NCI-H2081 (cell line): ENCODE measurements at places on chromosomes 11 and 22.

DNA sequence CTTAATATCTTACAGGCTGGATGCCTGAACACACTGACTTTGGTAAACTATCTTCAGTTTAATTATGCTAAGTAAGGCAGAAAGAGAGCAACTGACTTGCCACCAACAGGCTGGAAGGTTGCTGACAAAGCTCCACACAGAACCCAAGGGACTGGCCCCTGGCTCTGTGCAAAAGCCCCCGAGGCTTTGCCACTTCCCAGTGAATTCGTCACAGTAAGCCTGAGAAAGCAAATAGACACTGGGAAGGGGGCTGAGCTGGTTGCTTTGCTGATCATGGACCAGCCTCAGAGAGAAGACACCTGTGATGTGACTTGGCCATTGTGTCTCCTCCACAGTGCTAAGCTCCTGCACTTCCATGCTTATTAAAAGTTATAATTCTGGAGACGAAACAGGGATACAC is 91.7 kb downstream of the BLID start:
- no peak for DNase-seq

DNA sequence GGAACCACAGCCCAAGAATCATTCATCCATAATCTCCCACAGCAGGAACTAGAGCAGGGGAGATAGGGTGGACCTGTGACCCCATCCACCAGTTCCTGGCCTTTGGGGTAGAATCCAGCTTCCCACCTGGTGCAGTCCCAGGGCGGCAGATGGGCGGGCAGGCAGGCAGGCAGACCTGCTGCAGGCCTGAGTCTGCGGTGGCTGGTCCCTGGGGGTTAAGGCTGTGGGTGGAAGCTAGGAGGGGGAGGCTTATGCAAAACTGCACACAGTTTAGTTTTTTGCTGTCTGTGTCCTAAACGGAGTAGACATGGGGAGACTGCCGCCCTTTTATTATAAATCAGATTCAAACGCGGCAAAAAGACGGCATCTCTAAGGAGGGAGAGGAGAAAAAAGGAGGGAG is 4.5 kb upstream of the NEFH start:
- no peak for DNase-seq

DNA sequence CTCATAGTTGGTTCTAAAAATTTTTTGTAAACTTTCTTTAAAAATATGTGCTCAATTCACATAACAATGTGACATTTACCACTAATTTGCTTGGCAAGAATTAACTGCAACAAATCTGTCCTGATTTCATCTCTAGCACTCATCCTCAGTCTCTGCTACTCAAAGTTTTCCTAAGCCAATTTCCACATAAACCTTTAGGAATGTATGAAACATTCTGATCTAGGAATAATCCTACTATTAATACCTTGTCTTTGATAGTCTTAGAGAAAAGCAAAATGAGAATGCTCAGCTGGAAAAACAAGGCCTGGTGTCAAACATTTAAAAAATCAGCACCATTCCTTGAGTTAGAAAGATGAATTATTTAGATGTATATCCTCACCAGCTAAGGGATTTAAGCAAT is 114.3 kb downstream of the CD44 start:
- no peak for DNase-seq

- DNase-seq, result peak; percentile 5
These were observed 657 bp downstream of the IGHMBP2 start for GRCh38 chr11:68904248-68904847.

- no peak for DNase-seq
These were observed 126.4 kb downstream of the KCNQ1OT1 start for GRCh38 chr11:2573240-2574042.

GRCh38 chr22:42943981-42944380 is 71.0 kb downstream of the PACSIN2 start:
- no peak for DNase-seq

DNA sequence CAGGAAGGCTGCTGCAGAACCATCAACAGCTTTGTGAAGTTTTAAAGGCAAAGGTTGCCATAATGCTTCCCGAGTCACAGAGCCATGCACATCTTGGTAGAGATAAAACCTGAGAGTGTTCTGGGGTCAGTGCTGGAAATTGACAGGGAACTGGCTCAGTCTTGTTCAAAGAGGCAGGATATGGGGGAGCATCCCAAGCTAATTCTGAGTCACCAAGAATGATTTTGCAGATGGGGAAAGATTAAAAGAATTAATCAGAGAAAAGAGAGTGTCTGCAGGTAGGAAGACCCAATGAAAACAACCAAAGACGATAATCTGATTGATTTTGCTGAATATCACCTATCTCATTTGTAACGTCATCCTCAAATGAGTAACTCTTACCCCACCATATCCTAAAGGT is 99.9 kb upstream of the CD44 start:
- DNase-seq, result no peak

- no peak for DNase-seq
These were observed 200.6 kb upstream of the POU2AF2 start for GRCh38 chr11:111044751-111045406.

DNA sequence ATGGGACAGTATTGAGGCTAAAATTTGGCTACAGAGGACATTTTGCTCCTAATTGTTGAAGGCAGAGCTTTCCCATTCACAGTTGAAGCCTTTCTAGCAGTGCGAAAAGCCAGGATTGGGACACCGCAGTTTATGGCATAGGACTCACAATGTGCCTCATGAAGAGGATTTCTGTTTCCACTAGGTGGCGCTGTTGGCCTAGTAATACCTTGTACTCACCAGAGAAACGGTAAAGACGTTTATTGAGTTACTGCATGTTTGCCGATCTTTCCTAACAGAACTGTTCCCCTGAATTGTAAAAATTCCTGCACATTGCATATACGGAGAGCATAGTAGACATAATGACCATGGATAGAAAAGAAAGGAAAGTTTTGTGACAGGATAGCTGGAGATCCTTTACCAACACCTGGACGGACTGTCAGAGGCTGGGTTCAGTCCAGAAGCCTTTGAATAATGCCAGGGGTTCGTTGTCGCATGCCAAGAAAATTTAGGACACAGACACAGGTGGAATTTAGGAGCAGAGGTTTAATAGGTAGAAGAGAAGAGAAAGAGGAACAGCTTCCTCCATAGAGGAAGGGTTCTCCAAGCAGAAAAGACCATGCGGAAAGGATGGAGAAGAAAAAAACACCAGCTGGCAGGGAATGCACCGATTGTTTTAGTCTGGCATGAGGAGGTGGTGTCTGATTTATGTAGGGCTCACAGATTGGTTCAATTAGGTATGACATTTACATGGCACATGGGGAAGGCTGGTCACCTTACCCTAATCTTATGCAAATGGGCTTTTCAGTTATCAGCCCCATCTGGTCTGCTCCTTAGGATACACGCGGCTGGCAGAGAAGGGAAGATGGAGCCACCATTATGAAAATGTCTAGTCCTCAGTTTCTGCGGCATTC is 10.8 kb upstream of the OR51D1 start:
- peak; percentile 88 for DNase-seq

- DNase-seq, result no peak
These were observed 25.1 kb downstream of the RSPH14 start for GRCh38 chr22:23116506-23117263.

GRCh38 chr11:129896062-129896461 is 684 bp upstream of the NFRKB start:
- no peak for DNase-seq

DNA sequence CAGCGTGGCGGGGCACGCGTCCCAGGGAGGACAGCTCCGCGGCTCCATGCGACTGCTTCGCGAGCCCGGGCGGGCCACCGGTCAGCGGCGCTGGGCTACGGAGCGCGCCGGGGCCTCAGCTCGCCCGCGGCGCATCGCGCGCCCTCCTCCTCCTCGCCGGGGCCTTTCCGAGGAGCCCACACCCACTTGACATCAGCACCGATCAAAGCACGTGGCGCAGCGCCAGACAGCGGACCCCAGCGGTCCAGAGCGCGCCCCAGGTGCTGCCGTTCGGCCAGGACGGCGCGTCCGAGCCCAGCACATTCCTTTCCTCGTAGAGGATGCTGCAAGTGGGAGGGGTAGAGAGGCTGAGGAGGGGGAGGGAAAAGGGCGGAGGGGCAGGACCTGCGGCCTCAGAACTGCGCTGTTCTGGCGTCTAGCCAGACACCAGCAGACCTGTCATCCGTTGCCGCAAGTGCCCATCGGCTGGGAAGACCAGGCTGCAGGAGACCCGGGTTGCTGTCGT is 88.6 kb downstream of the PLEKHA7 start:
- no peak for DNase-seq

- no peak for DNase-seq
These were observed 41.6 kb downstream of the MRTFA start for GRCh38 chr22:40594924-40595323.

DNA sequence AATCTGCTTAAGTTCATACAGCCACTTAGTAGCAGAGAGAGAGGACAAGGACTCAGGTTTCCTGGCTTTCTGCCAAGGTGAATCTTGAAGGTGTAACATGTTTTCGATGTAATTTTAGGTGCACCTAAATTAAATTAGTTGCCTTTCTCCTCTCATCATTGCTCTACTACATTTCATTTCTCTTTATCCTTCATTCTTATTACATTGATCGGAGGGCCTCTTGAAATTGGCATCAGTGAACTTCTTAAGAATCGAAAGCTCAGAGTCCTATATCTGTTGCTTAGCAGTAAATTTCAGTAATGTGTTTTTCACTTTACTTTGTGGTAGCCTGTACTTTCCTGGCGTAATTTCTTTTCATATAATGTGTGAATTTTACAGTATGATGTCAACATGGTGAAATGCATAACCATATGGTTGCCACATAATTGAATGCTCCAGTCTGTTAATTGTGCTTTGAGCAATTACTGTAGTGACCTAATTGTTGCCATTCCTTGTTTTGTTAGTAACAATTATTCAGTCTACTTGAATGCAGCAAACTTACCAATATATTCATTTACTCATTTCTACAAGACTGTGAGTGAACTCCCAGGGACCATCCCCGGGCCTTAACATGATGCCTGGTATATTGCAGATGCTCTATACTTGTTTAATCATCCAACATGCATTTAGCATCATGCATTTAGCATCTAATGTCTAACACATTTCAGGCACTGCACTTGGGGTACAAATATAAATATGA is 138.1 kb downstream of the MAML2 start:
- no peak for DNase-seq

- DNase-seq, result no peak
These were observed 817.7 kb downstream of the TBC1D22A start for GRCh38 chr22:47580121-47580520.

DNA sequence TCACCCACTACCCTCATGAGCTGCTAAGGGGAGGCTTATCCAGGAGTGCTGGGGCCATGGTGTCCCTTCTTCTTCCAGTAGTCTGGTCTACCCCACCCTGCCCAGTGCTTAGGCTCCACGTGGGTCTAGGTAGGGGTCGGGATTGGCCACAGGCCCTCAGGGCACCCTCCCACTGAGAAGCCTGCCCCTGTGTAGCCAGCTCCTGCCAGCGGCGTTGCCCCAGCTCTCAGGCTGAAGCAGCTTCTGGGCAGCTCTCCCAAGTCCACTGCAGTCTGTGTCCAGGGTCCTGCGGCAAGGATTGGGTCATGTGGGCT is 24.0 kb upstream of the RIC3 start:
- DNase-seq, result no peak

DNA sequence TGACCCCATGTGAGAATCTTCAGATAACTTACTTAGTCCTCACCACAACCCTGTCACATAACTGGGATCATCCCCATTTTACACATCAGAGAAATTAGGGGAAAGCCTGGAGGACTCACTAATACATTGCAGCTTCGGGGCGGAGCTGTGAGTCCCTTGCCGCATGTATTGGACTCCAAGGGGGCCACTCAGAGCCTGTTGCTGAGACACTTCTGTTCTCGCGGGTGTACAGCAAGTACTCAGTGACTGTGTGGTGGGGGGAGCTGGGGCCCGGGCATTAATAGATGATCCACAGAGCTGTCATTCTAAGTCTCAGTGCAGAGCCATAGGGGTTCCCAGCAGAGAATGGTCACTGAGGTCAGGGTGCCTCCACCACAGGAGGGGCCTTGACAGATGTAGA is 13.5 kb downstream of the OAF start:
- DNase-seq, result no peak

GRCh38 chr11:84292006-84292405 is 1005.8 kb upstream of the CCDC90B start:
- no peak for DNase-seq

GRCh38 chr22:42314709-42315391 is 44.4 kb upstream of the TCF20 start:
- no peak for DNase-seq

DNA sequence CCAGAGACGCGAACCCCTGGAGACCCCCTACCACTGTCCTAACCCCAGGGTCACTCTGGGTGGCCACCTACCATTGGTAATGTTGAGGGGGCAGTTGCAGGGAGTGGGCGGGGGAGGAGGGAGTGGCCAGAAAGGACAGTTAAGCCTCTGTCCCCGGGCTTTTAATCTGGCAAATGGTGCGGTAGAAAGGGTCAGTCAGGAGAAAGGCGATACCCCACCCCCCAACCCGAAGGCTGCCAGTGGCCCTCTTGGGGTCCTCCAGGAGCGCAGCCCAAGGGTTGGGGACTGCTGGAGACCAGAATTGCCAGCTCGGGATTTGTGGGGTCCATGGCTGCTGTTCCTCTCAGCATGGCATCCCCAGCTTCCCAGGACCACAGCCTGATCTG is 742 bp downstream of the P2RY2 start:
- no peak for DNase-seq

GRCh38 chr11:67031791-67032561 is 9.0 kb downstream of the SYT12 start:
- DNase-seq, result no peak

DNA sequence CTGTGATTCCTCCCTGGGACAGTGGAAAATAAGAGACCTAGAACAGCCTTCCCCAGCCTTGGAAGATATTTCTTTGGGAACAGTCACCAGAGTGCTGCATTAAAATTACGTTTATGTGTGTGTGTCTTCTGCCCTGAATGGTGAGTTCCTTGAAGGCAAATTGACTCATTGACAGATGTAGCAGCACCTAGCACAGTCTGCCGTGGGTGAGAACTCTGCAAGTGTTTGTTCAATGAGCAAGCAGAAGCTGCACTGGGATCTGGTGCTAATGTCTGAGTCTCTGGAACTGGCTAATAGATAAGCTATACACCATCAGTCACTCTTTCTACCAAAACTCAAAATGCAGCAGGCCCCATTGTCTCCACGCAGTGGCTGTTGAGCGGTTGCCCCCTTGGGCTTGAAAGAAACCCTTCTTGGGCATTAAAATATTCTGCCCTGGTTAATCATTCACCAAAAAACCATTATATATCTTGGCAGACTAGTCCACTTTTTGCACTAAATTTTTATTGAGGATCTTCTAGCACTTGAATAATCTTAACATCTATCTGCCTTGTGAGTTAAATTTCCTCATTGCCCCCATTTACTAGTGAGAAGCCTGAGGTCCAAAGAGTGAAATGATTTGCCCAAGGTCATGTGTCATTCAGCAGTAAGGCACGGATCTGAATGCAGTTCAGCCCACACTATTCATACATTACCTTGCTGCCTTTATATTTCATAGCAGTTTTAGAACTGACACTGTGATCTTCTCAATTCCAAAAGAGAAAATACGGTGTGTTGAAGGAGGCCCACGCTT is 87.8 kb upstream of the GALNT18 start:
- no peak for DNase-seq

DNA sequence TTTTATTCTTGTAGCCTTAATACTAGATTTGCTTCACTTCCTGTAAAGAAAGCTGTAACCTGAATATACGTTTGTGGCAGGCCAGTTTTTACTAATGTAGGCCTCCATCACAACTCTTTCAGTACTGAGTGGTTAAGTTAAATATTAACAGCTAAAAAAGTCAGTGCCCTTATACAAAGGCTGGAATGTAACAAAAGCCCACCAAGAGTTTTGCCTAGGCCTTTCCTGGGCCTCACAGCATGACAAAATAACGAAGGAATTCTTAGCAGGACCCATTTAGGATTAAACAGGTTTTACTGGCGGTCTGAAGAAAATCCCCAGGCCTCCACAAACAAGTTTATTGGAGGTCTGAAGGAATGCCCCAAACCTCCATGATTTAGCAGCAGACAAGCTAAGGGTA is 43.7 kb downstream of the PIWIL3 start:
- no peak for DNase-seq

GRCh38 chr11:31264834-31265233 is 104.7 kb downstream of the DCDC1 start:
- no peak for DNase-seq
